Activated T-helper 9 cell treated with anti-CD3 and anti-CD28 coated beads, Interleukin-2, amount 50 U/mL, for 16 hours (primary cell): ENCODE measurements at places on chromosomes 3 and 15.

DNA sequence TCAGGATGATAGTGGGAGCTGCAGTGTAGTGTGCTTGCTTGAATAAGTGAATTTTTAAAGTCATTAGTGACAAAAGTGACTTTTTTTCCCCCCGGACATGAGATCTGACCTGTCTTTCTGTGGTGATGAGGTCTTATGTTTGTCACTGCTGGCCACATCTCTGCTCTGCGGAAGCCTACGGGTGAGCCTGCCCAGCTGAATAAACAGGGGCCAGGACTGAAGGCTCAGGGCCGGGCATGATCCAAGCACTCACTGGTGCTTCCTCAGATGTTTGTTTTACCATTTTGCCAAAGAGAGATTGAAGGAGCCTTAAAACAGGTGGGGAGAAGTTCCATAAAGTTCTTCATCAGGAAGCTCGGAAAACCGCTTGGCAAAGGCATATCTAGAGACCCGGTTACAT is 35.0 kb downstream of the RPL39L start:
- DNase-seq, result no peak

GRCh38 chr3:52259035-52259434 is 13.5 kb downstream of the PPM1M start:
- no peak for DNase-seq

GRCh38 chr15:71252044-71252739 is 136.9 kb downstream of the THSD4 start:
- DNase-seq, result no peak

DNA sequence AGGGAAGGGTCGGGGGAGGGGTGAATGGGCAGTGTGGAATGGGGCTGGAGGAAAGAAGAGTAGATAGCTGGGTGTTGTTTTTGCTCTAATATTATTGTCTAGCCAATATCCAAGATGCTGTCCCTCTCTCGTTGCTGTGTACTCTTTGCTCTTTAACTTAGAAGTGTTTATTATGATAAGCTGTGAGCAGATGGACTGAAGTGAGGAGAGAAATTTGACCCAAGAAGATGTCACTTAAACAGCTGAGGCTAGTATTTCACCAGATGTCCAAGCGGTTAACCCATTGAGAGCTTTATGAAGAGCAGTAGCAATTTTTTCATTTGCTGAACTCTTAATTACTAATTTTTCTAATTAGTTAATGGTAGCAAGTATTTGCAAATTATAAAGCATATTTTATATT is 212.2 kb upstream of the TP63 start:
- no peak for DNase-seq

DNA sequence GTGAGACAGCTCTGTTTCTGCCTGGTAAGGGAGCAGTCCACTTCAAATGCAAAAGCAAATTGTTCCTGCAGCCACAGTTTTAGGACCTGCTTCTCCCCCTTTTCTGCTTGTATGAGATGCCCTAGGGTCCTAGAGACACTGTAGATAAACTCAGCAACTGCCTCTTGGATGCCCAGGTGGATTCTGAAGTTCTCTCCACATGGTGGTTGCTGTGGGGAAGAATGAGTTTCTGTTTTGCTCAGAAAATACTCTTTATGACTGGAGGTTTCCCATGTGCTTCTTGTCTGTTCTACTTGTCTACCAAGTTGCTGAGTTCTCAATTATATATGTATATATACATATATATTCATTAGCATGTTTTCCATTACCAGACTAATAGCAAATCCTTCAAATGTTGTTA is 5.6 kb upstream of the ZNF80 start:
- no peak for DNase-seq

DNA sequence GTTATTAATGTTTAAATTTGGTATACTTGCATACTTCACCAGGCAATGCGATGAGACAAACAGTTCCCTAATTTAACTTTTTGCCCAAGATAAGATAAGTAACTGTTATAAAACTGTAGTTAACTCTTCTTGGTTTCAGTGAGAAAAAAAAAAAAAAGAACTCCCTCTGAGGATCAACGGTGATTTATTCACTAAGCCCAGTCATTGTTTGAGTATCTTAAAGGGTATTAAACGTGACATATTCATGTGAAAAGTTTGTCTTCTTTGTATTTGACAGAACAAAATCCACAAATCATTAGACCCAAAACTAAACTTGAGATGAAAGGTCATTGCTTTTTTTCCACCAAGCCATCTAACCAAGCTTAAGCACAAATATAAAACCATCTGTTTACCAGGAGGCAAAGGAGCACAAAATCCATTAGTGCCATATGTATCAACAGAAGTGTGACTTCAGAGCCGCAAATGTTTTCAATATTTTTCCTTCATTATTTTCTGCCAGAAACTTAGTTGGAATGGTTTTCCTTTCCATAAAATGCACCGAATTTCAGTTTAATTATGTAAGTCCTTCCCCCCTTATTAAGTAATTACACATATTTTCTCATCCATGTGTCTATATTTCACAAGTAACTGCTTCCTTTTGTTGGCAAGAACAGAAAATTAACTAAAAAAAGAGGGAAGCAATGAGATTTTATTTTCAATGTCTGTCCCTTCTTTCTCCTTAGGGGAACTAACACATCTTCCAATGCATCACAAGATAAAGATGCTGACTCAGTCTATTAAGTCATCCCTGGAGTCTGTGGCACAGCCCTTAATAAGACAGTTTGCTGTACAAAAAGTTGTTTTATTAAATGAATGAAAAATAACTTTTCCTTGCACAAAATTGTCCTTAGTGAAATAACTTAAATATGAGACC is 92.2 kb upstream of the RAP2B start:
- DNase-seq, result no peak

GRCh38 chr3:151638555-151639417 is 94.9 kb upstream of the AADACL2 start:
- no peak for DNase-seq

DNA sequence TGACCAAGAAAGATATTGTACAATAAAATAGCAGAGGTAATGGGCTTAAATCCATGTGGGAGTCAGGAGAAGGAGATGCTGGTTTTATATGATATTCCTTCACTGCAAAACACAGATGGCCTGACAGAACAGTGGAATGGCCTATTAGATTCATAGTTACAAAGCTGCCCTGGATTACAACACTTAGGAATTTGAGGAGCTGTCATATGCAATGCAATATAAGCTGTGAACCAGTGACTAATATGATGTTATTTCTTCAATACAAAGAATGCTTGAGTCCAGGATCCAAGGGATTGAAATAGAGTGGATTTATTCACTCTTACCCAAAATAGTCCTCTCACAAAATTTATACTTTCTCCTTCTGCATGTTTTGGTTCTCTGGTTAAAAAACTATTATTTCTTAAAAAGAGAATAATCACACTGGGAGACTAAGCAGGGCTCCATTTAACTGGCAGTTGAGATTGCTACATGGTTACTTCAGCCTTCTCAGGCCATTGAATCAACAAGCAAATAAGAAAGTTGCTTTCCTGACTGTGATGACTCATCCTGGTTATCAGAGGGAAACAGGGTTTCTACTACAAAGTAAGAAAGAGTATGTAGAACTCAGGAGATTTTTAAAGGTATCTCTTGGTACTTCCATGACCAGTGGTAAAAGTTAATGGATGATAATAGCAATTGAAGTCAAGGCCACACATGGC is 79.8 kb upstream of the ZPLD1 start:
- no peak for DNase-seq

DNA sequence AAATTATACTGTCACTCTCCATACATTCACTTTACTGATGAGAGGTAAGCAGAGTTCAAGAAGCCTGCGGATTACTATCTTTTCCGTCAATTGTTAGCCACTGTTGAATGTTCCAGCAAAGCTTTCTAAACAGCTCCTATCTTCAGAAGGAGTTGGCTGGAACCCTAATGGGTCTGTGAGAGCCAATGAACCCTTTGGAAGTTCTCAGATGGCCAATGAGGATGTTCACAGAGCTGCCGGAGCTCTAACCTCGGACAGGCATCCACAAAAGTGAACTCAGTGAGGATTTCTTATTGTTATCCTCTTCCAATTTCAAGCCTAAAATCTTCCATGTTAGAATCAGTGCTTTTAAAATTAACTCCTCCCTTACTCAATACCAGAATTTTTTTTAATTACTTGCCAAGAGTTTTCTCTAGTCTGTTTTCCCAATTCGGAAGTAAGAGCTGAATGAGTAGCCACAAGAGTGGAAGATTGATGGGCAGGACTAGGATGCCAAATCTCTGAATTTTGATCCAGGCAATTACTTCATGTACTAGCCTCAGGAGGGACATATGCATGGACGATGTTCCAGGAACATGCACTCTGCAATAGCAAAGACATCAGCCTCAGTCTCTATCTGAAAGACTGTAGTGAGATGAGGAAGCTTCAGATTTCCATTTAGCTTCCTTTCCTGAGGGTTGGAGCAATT is 78.1 kb downstream of the AGBL1 start:
- no peak for DNase-seq

DNA sequence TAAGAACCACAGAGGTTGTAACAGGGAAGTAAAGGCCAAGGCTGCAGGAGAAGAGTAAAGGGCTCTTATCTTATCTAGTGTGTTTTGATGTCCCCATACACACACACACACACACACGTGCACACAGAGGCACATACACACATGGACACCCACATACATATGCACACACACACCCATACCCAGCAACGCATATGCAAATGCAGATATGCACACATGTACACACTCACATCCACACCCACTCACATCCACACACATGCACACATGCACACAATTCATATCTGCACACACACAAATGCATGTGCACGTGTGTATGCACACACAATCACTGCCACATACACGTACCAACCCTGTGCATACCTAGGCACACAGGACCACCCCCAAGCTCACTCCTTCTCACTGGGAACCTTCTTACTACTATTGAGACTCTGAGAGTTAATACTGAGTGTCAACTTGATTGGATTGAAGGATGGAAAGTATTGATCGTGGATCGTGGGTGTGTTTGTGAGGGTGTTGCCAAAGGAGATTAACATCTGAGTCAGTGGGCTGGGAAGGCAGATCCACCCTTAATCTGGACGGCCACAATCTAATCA is 99.0 kb upstream of the AKAP13 start:
- DNase-seq, result no peak

- no peak for DNase-seq
These were observed 153.4 kb upstream of the MCTP2 start for GRCh38 chr15:94077938-94078337.

DNA sequence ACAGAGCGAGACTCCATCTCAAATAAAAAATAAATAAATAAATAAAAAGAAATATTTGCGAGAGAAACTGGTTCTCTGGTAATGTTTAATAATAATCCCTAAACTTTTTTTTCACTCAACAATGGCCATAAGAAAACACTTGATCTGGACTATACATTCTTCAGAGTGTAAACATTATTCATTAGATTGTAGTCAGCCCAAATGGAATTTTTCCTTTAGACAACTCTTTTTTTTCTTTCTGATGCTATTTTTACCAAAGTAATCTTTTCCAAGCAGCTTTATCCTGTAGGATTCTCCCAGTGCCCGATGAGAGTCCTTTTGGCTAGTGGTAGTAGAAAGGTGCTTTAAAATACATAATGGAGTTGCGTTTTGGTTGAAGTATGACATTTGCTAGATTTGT is 90.4 kb downstream of the NEDD4 start:
- DNase-seq, result no peak

GRCh38 chr3:194262176-194262924 is 88.8 kb downstream of the CPN2 start:
- no peak for DNase-seq

DNA sequence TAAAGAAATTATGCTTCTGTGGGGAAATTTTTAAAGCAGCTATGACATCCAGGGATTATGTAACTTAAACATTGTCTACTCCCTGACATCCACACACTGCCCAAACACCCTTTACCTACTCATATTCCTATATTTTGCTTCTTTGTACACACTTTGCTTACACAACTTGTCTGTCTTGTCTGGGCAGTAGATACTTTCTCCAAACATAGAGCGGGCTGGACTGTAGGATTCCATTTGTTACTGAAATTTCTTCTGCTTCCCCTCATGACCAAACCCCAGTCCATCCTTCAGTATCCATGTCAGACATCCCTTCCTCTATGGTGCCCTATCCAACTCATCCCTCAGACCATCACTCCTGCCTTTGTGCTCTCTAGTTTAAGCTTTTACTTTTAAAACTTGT is 19.9 kb downstream of the NCEH1 start:
- no peak for DNase-seq

DNA sequence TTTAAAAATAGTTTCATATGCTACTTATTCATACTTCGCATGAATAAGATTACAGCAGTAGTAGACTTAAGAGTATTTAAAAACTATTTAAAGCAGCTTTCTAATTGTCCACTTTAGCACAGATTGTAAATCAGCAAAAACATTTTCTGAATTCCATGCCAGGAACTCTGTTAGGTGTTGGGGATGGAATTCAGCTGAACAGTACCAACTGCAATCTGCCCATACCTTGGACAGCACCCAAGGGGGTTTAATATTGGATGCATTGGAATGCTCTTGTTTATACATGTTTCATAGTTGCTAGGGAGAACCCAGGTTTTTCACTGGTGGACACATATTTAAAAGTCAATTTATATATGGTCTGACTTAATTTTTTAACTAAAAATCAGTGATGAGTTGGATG is 74.8 kb downstream of the PPM1L start:
- DNase-seq, result no peak
